Fibroblast of gingiva (primary cell): ENCODE measurements at places on chromosomes 11 and 22.

- DNase-seq, result no peak
Measured at GRCh38 chr11:15663777-15664218, 549.1 kb downstream of the INSC start.

GRCh38 chr22:39312410-39312809 is 7.0 kb downstream of the RPL3 start:
- no peak for DNase-seq

DNA sequence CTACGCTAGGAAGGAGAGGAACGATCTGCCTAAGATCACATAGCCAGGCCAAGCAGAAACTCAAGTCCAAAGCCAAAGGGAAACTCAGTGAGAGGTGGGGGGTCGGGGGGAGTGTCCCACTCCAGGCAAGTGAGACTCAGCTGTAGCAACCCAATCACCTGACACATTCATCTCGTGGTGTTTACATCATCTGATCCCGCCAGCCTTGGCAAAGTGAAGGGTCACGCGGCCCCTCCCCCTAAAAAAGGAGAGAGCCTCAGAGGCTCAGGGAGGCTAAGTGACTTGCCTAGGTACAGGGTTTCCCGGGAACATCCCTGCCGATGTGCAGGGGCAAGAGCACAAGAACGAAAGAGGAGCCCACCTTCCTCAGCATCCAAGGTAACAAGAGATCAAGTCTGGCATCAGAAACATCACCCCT is 21.5 kb downstream of the MYH9 start:
- no peak for DNase-seq

- DNase-seq, result no peak
Measured at GRCh38 chr11:23673366-23673765, 813.1 kb upstream of the CCDC179 start.

DNA sequence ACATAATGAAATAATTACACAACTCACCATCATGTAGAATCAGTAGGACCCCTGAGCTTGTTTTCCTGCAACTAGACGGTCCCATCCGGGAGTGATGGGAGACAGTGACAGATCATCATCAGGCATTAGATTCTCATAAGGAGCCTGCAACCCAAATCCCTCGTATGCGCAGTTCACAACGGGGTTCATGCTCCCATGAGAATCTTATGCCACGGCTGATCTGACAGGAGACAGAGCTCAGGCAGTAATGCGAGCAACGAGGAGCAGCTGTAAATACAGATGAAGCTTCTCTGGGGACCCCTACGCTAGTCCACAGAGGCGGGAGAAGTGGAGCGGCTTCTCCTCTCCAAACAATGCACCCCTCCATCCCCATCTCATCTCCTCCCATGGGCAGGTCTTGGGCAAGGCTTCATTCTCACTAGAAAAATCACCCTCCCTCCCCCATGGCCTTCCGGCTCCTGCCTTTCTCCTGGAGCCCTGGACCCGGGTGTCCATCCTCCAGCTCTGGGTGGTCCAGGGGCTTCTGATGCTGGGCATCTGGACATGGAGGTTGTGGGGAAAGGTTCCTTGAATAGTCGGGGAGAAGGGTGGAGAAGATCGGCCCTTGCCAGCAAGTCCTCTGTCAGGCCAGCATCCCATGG is 16.2 kb upstream of the RAC2 start:
- DNase-seq, result no peak

- no peak for DNase-seq
Measured at GRCh38 chr11:4092026-4092425, 2.6 kb upstream of the RRM1 start.

DNA sequence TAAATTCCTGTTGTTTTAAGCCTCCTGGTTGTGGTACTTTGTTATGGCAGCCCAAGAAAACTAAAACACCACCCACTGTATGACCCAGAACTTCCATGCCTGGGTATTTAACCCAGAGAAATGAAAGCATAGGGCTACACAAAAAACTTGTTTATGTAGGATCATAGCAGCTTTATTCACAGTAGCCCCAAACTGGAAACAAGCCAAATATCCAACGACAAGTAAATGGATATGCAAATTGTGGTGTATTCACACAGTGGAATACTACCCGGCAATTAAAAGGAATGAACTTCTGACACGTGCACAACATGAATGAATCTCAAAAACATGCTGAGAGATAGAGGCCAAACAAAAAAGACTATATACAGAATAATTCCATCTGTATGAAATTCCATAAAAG is 62.2 kb upstream of the NAV2 start:
- no peak for DNase-seq

- no peak for DNase-seq
Measured at GRCh38 chr11:60169264-60169915, 13.5 kb downstream of the MS4A6A start.

GRCh38 chr11:61004180-61004611 is 32.7 kb downstream of the CD6 start:
- no peak for DNase-seq

DNA sequence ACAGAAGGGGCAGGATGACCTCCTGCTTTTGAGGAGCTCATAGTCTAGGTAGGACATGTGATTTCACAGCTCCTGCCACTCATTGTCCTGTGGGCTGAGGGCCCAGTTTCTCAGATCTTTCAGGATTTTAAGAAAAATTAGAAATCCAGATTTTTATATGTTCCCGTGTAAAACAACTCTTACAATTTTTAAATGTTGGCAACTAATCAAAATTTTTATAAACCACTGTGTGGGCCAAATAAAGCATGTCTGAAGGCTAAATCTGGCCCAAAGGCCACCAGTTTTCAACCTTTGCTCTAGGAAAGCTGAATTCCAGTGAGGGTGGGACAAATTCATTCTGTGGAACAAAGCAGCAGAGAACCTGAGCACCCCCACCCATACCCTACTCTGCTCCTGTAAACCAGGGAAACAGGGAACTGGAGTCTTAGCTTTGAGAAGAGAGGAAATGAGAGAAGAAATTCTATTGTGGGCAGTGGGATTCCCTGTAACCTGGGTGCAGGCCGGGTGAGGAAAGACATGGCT is 20.6 kb downstream of the LRRC32 start:
- DNase-seq, result no peak

- no peak for DNase-seq
Measured at GRCh38 chr22:24120044-24120443, 61.2 kb upstream of the SUSD2 start.

DNA sequence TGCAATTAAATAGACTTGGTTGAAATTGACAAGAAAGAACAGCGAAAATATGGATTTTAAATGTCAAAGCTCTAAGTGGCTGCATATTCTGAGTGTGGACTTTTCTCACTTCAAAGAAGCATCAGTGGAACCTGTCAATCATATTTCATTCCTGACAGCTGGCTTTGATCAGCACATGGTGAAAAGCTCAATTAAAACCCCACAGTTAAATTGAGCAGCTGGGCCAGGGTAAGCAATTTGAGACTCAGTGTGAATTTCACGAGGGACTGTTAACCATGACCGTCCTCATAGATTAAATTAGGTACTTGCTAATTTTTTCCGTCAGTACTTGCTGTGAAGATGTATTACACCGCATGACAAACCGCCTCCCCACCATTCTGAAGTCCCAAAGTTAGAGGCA is 11.0 kb upstream of the OR10D3 start:
- no peak for DNase-seq

DNA sequence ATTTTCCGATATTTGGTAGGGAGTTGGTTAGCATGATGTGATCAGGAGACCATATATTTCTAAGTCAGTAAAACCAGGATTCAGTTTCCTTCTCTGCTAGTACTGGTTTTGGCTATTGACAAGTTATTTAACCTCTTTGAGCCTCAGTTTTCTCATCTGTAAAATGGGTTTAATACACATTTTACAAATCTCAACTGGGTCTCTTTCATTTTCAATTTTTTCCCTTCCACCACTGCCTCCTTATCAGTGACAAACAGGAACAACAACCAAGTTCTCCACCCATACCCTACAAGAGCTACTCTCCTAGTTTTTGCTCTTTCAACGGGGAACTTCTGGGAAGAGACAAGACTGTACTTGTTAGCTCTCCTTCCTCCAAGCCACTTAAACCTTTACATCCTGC is 6.2 kb upstream of the APLP2 start:
- DNase-seq, result no peak

- DNase-seq, result peak; percentile 95
Measured at GRCh38 chr22:31055635-31056159, 25.4 kb upstream of the SMTN start.

GRCh38 chr11:102305352-102306047 is 11.8 kb upstream of the BIRC3 start:
- no peak for DNase-seq

- no peak for DNase-seq
Measured at GRCh38 chr22:34902335-34902734, 163.6 kb upstream of the ISX start.

- DNase-seq, result no peak
Measured at GRCh38 chr11:117380676-117381075, 53.0 kb downstream of the CEP164 start.

DNA sequence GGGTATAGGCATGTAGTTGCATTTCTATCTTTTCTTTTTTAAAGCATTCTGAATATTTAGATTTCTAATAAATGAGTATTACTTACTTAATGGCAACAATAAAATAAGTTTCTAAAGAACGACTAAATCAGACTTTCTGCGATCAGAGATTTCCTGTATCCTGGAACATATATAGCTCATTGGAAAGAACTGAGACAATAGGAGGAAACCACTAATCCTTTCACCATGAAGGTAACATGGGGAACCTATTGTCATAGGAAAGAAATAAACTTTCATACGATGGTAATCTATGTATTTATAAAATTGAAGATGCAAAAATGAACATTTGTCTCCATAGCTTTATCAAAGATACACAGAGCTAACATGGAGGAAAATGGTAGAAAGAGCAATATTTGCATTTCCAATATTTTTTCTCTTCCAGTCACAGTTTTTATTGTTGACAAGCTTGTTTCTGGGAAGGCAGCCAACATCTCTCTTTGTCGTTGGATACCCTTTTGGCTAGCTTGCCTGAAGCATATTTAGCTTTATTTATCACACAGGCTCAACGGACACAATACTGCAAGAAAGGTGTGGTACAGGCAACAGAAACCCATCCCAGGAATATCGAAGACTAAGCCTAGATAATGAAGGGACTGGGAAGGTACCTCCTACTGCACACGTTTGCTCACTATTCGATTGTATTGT is 293.3 kb upstream of the MPPED2 start:
- no peak for DNase-seq

- DNase-seq, result peak; percentile 11
Measured at GRCh38 chr11:9214765-9215164, 50.4 kb downstream of the DENND5A start.

GRCh38 chr11:73529204-73529530 is 68.7 kb downstream of the FAM168A start:
- no peak for DNase-seq

DNA sequence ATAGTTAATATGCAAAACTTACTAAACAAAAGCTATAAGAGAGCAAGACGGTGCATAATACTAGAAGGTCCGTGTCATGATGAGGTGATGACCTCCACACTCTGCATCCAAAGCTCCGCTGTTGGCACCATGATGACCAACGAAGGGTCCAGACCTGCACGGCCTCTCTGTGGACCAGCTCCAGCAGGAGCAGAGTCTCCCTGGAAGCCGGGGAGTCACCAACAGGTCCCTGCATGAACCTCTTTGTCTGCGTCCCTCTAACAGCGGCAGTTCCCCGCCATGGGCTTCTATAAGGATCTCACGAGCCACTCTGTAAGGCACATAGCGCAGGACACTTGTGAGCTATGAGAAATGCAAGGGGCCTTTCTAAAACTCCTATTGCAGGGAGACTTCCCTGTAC is 517.3 kb downstream of the BRD1 start:
- DNase-seq, result no peak

DNA sequence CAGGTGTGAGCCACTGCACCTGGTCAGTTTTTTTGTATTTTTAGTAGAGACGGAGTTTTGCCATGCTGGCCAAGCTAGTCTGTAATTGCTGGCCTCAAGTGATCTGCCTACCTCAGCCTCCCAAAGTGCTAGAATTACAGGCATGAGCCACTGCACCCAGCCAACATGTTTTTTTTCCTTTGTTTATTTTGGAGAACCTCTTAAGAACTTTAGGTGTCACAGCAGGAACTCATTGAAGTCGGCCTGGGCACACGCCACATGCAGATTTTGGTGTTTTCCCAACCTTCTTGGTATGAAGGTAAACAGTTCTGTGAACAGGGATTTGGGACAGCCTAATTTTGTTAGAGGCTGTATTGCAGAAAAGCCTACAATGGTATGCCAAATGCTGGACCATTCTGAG is 9.4 kb downstream of the DIXDC1 start:
- no peak for DNase-seq

DNA sequence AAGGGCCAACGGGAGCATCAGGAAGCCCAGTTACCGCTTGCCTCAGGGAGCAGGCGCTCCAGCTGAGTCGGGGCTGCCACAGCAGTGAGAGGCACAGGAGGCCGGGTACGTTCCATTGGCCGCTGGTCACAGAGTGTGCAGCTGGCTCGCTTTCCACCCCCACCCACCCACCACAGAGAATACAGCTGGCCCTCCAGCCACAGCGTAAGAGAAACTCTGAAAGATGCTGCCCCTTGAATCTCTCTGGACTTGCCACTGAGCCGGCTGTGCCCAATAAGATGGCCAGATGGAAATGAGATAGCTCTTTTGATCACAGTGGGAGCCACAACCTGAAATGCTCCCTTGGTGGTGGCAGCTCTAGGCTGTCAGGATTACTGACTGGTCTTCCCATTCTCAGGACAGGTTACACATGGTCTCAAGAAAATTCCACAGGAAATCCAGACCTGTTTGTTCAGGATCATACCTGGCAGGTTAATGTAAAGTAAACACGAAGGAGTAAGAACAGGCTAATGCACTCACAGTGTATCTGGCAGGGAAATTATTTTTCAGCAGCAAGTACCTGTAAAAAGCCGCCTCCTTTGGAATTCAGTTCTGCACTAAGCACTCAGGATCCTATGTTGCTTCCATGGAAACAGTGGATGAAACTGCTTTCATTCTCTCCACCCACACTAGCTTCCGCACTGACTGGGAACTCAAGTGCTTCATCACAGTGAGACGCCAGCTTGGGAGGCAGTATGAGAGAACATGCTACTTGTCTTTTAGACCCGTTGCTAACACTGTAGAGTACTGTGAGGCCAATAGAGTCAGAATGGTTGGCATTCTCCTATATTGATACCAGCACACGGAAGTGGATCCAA is 16.5 kb downstream of the SIAE start:
- no peak for DNase-seq

DNA sequence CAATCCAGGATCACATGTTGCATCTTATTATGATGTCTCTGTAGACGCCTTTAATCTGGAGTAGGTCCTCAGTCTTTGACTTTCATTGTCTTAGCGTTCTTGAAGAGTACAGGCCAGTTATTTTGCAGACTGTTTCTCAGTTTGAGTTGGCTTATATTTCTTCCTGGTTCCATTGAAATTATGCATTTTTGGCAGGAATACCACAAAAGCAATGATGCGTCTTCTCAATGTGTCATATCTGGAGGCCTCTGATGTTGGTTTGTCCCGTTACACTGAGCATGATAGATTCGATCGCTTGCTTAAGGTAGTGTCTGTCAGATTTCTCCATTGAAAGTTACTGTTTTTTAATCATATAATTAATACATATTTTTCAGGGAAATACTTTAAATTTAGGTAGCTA is 30.6 kb downstream of the TECTA start:
- DNase-seq, result no peak

- DNase-seq, result no peak
Measured at GRCh38 chr11:21817696-21818095, 375.2 kb upstream of the ANO5 start.

- DNase-seq, result no peak
Measured at GRCh38 chr11:127996825-127997224, 590.5 kb downstream of the ETS1 start.

- DNase-seq, result peak; percentile 83
Measured at GRCh38 chr11:17821648-17822400, 87.2 kb downstream of the KCNC1 start.

GRCh38 chr22:22196018-22196533 is 48.5 kb upstream of the VPREB1 start:
- DNase-seq, result no peak

GRCh38 chr11:112993808-112994207 is 32.6 kb downstream of the NCAM1 start:
- no peak for DNase-seq
